Activated naive CD4-positive, alpha-beta T cell (primary cell): ENCODE measurements at places on chromosomes 6 and 20.

GRCh38 chr6:144624246-144624645 is 339.1 kb downstream of the UTRN start:
- DNase-seq: no peak

GRCh38 chr6:98292810-98293209 is 541.6 kb upstream of the POU3F2 start:
- no peak for DNase-seq

GRCh38 chr20:54794110-54794509 is 318.7 kb downstream of the DOK5 start:
- DNase-seq: no peak

GRCh38 chr6:43916924-43917877 is 147.2 kb downstream of the VEGFA start:
- no peak for DNase-seq

GRCh38 chr20:3764659-3765058 is 2.9 kb downstream of the ADISSP start:
- DNase-seq: no peak

- DNase-seq: no peak
Measured at GRCh38 chr6:71510057-71510713, 221.6 kb downstream of the OGFRL1 start.

GRCh38 chr6:2020909-2021308 is 224.5 kb downstream of the GMDS start:
- DNase-seq: no peak

DNA sequence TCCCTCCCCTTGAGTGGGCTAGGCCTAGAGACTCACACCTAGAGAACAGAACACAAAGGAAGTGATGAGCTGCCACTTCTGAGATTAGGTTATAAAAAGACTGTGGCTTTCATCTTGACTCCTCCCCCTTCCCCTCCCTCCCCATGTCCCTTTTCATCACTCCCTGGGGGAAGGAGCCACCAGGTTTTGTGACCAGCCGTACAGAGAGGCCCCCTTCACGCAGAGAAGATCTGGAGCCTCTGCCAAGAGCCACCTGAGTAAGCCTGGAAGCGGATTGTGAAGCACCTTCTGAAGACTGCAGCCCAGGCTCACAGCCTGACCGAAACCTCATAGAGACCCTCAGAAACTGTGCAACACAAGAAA is 118.4 kb upstream of the NXT1 start:
- no peak for DNase-seq

DNA sequence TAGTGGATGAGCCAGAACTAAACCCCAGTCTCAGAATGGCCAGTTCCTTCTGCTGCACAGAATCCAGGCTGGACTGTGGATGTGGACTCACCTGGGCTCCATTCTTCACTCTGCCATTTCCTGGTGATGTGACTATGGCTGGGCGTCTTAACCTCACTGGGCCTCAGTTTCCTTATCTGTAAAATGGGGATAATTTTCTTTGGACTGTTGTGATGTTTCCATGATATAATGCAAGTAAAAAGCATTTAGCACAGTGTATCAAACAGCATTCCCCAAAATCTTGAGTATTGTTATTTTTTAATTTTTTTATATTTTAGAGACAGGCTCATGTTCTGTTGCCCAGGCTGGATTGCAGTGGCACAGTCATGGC is 5.9 kb upstream of the IP6K3 start:
- DNase-seq: no peak

DNA sequence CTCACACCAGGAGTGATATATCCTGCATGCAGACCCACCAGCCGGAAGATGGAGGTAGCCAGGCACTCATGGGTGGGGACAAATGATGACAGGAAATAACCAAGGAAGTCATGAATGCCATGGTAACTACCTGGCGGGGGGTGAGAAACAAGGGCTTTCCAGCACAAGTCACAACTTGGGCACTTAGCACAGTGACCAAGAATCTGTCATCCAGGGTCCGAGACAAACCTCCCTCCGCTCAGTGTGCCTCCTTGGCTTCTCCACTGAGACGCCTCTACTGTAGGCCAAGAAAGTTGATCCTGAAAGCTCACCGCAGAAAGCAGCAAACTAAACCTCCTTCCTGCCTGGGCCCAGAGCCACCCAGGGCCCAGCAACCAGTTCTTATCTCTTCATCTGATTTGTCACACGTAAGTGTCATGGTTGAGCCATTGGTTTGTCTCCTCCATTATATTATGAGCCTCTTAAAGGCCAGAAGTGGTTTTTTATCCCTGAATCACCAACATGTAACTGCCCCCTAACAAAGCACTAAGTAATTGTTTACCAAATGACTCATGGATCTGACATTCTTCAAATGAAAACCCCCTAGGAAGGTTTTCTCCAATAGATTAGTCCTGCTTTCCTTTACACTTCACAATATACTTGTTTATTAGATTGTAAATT is 84.3 kb upstream of the TAB2 start:
- DNase-seq: no peak

DNA sequence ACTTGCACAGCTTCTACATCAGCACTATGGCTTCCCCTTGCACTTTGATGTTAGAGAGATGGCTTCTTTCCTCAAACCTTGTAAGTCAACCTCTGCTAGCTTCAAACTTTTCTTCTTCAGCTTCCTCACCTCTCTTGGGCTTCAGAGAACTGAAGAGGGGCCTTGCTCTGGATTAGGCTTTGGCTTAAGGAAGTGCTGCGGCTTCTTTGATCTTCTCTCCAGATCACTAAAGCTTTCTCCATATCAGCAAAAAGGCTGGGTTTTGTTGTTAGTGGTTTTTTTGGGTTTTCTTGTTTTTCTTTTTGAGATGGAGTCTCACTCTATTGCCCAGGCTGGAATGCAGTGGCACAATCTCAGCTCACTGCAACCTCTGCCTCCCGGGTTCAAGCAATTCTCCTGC is 24.0 kb downstream of the CDK5RAP1 start:
- no peak for DNase-seq

- DNase-seq: no peak
Measured at GRCh38 chr6:11043378-11043960, 636 bp downstream of the ELOVL2 start.

DNA sequence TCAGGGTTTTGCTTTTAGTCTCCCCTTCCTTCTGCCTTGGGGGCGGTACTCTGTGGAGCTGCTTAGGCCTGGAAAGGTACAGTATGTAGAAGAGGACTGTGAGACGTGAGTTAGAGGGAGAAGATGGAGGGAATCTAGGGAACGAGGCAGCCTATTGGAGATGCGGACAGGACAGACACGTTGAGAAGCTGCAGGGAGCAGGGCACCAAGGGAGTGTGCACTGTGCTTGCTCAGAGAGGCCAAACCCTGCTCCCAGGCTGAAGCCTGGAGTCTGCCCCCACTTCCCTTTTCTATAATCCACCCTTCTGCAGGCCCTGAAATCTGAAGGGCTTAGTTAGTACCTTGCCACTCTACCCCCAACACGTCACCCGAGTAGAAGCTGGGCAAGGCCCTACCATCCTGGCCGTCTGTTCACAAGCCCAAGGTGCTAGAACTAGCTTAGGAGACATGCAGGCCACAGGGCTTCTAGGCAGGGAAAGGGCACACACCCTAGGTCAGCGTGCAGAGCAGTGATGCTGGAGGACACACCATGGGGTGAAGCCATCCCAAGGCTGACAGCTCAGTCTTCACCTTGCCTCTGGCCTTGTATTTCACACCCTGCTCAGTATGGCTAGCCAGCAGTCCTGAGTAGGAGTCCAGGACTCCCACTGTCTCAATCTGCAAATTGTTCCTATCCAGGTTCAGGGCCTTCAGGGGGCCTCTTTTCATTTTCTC is 6.9 kb downstream of the TP53INP2 start:
- no peak for DNase-seq

DNA sequence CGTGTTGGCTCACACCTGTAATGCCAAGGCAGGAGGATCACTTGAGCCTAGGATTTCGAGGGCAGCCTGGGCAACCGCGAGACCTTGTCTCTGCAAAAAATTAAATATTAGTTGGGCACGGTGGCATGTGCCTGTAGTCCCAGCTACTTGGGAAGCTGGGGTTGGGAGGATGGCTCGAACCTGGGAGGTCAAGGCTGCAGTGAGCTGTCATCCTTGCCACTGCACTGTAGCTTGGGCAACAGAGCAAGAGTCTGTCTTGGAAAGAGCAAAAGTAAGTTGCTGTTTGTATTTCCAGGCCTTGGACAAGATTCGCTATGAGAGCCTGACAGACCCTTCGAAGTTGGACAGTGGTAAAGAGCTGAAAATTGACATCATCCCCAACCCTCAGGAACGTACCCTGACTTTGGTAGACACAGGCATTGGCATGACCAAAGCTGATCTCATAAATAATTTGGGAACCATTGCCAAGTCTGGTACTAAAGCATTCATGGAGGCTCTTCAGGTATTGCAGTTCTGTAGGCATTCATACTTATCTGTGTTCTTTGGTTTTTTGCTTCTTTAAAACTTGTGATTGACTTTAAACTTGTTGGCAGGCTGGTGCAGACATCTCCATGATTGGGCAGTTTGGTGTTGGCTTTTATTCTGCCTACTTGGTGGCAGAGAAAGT is 2.3 kb downstream of the HSP90AB1 start:
- no peak for DNase-seq
